CD4-positive, alpha-beta T cell treated with Interleukin-15 for 4 hours (primary cell): ENCODE measurements at places on chromosomes 4 and X.

GRCh38 chrX:20547611-20548051, 280.9 kb upstream of the RPS6KA3 start:
- no peak for DNase-seq

DNA sequence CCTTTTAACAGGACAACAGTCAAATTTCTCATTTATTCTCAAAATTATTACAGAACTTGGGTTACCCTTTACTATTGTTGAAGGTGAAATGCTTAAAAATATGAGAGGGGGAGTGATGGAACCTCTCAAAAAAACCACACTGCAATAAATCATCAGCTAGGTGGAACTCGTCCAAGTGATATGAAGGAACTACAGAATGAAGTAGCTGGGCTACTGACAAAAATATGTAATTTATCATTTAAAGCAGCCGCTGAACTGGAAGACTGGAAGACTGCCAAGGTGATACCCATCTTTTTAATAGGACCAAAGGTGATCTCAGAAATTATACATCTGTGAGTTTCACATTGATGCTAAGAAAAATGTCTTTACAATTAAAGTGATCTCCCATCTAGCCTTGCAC, 597.7 kb upstream of the TENM3 start:
- DNase-seq = no peak

- no peak for DNase-seq
Observed at GRCh38 chrX:115892787-115893671, 277.5 kb upstream of the AGTR2 start.

- DNase-seq = no peak
Observed at GRCh38 chrX:131595120-131595519, 51.2 kb downstream of the OR13H1 start.

- no peak for DNase-seq
Observed at GRCh38 chrX:154401045-154401799, 3.0 kb downstream of the RPL10 start.

GRCh38 chrX:42746606-42747005, 31.4 kb downstream of the PPP1R2C start:
- no peak for DNase-seq

- no peak for DNase-seq
Observed at GRCh38 chrX:109660435-109661143, 35.6 kb upstream of the KCNE5 start.

DNA sequence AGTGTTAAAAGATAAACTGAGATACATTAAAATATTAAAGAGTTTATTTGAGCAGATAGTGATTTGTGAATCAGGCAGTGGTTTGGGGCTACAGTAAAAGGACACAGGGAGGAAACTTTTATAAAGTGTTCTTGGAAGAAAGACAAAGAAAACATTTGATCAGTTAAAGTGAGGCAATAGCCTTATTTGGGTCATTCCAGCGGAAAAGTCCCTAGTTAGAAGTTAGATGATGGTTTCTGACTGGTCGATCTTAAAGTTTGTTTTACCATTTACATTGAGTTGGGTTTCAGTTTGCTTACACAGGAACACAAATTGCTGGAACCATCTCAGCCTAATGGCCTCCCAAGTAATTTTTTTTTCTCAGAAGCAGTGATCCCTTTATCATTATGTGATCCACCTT, 69.7 kb downstream of the PPP1R2C start:
- no peak for DNase-seq

GRCh38 chr4:102599455-102599854, 98.3 kb downstream of the NFKB1 start:
- DNase-seq = no peak

DNA sequence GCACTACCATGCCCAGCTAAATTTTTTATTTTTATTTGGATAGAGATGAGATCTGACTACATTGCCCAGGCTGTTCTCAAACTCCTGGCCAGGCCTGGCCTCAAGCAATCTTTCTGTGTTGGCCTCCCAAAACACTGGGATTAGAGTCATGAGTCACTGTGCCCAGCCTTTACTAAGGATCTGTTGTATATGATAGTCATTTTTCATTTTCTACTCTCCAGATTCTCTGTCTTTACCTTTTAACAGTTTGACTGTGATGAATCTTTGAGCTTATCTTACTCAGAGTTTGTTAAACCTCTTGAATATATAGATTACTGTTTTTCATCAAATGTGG, 161.8 kb downstream of the FNIP2 start:
- no peak for DNase-seq

DNA sequence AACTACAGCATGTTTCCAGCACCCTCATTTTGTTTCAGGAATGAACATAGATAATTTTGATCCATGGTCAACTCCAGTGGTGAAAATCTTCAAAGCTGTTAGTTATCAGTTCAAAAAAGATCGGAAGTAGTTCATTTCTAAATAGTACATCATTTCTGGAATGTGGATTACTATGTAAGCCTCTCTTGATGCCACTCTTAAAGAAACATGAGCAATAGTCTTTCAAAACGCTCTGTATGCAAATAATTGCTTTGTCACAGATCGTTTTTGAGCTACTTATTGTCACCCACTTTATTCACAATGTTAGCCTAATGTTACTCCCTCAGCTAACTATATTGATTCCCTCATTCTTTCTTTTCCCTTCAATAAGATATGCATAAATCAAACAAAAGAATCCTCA, 65.7 kb downstream of the NEIL3 start:
- DNase-seq = no peak
